ENCODE measurements at places on chromosomes 2 and 18.

DNA sequence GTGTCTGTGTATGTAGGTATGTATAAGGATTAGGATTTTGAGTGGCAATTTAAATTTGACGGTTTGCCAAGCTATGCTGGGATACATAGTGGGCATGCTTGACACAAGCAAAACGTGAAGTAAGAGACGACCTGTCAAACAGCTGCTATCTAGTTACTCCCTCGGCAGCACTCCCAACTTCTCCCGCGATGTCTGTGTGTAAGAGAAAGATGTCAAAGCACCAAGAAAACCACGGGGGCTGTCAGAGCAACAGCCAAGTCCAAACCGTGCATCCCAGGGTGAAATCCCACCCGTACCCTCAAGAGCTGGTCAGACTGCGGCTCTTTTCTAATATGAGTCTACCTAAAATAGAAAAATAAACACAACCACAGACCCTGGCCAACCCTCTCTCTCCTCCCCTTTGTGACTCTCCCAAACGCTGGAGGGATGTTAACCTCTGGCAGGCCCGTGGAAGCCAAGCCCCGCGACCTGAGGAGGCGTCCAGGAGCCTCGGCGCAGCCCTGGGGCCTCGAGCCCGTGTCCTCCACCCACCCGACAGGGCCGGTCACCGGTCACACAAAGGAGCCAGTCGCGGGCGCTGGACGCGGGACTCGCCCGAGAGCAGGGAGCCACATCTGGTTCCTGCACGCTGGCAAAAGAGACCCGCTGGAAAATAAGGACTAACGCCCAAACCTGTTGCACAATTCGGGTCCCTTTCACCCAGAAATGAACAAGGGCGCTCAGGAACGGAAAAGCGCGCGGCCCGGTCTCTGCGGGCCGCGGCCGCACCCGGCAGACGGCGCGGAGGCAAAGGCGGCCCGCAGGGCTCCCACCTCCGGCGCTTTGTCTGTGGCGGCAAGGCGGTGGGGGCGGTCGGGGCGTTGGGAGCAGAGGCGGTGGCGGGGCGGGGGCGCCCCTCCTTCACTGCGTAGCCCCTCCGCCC is 925 bp downstream of the SESTD1 start:
- DNase-seq = no peak

- no peak for DNase-seq
Observed at GRCh38 chr2:209936106-209936666, 66.3 kb upstream of the RPE start.

DNA sequence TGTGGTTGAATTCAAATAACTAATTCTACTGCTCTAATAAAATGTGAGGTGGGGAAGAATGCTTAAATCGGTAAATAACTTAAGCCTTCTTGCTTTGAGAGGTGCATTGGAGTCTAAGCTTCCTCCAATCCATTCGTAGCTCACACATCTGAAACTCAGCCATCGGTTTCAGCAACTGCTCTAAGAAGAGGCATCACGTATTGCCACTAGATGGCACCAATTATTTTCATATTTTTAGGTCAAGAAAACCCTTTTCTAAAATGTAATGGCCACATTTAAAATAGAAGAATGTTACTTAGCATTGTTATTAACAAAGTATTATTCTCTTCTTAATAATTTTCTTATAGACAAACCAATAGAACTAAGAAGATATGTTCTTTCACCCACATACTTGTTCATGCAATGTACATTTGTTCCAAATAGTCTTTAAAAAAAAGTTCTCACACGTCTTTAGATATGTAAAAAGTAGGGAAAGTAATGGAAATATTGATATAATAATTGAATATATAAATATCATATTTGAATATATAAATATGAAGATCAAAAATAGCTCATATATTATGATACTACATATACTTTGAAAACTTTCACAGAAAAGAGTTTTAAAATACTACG is 229.8 kb downstream of the CCDC178 start:
- peak; percentile 15 for DNase-seq

GRCh38 chr18:3454365-3455089 is 4.6 kb downstream of the TGIF1 start:
- no peak for DNase-seq

DNA sequence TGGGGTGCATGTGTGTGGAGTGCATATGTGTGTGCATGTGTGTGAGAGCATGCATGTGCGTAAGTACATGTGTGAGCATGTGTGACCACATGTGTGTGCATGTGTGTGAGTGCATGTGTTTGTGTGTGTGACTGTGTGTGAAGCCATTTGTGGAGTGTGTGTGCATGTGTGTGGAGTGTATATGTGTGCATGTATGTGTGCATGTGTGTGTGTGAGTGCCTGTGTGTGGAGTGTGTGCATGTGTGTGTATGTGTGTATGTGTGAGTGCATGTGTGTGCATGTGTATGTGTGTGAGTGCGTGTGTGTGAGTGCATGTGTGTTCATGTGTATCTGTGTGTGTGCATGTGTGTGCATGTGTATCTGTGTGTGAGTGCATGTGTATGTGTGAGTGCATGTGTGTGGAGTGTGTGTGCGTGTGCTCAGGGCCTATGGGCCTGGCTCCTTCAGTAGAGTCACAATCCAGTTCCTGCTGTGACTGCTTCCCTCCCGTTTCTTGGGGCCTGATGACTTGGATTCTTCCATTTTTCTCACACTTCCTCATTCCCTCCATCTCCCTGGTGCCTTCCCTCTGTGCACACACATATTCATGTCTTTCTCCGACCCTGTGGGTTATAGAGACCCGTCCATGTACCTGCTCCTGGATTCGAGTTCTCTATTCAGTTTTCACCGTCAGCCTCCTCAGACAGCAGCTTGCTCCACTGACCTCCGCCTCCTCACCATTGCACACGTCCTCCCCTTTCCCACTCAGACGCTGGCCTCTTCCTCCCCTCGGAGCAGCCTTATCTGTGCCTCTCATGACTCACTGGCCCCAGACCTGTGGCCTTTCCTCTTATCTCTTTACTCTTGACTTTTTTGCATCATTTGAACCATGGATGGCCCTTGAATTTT is 25.2 kb downstream of the TOGARAM2 start:
- DNase-seq = no peak

DNA sequence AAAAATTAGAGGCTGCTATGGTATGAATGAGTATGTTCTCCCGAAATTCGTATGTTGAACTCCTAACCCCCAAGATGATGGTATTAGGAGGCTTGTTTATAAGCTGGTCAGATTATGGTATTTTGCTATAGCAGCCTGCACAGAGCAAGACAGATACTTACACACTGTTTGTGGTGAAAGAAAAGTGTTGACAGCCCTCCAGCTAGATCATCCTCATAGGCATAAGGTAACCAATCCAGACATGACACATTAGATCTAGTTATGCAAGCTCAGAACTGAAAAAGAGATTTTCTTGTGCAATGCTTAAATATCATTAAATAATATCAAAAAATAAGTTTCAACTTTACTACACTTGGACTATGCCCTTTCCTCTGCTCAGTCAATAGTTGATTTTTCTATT is 107.1 kb downstream of the ABCA12 start:
- DNase-seq = no peak

- DNase-seq = no peak
Observed at GRCh38 chr2:130911996-130912395, 75.3 kb downstream of the ARHGEF4 start.

DNA sequence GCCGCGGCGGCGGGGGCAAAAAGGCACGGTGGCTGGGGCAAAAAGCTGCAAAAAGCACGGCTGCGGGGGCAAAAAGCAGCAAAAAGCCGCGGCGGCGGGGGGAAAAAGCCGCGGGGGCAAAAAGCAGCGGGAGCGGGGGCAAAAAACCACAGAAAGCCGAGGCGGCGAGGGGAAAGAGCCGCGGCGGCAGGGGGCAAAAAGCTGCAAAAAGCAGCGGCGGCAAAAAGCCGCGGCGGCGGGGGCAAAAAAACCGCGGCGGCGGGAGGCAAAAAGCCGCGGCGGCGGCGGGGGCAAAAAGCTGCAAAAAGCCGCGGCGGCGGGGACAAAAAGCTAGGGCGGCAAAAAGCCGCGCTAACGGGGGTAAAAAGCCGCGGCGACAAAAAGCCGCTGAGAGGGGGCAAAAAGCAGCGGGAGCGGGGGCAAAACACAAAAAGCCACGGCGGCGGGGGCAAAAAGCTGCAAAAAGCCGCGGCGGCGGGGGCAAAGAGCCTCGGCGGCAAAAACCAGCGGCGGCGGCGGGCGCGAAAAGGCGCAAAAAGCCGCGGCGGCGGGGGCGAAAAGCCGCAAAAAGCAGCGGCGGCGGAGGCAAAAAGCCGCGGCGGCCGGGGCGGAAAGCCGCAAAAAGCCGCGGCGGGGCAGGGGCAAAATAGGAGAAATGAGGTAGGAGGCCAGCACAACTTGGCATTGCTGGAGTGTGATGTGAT is 123.4 kb downstream of the ANKRD30BL start:
- no peak for DNase-seq

GRCh38 chr2:64947885-64948284 is 41.3 kb upstream of the SLC1A4 start:
- no peak for DNase-seq

DNA sequence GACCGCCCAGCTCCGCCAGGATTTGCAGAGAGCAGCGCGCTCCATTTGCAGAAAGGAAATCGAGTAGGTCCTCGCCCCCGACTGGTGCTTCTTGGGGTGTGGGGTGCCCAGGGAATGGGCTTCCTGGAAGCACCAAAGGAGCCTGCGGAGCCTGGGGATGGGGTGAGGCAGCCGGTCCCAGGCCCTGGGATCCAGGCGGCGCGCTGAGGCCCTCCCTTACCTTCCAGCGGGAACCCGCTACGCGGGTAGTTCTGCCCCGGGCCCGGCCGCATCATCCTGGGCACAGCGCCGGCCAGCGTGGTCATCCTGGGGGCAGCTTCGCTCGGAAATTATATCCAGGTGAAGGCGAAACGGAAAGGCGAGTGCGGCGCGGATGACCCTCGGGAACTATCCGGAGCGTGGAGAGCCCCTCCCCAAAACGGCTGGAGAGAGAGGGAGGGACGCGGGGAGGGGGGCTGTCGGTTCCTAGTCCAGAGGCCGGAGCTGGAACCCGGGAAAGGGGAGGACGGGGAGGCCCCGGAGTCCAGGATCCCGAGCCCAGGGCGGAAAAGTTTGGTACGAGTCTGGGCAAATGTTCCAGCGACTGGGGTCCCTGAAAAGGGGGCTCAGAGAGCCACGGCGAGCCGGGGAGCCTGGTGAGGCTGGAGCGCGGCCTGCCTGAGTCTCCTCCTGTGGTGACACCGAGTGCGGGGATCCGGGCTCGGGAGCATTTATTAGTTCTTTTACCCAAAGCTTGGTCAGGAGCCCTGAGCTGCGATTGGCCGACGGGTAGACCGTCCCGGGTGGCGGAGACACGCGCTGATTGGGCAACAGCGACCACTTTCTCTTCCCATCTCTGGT is at the start of gene PAX3:
Gene PAX3 (minus strand): TSS at position 688 of the 840 bp plus-strand sequence. CDS start 383 bp downstream, at position 305.
- no peak for DNase-seq

DNA sequence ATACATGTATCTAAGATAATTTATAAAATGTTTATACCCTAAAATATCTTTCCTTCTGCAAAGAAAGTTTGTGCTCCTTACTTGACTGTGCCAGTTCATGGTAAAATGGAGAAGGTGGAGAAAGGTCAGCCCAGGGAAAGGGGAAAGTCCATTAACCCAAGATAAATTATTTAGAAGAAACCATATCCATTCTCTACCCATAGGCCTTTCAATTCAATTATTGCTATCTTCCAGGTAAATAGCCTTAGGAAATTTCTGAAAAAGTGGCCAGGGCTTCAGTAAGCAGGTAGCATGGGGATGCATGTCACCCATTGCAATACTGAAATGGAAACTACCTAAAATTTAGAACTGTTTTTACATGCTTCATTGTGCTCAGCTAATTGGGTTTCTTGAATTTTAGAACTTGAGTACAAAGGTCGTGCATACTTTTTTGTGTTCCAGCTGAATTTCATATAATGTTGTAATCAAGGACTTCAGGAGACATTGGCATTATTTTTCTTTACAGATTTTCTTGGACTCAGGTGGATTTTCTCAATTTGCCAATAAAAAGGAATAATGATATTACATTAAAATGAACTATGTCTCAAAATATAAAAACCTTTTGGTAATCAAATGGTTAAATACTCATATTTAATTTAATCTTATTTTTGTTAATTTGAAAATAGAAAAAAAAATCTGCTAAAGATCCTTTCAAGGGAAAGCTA is 124.9 kb downstream of the CSRNP3 start:
- DNase-seq = no peak

- no peak for DNase-seq
Observed at GRCh38 chr2:112792419-112792818, 8.1 kb upstream of the IL1A start.

DNA sequence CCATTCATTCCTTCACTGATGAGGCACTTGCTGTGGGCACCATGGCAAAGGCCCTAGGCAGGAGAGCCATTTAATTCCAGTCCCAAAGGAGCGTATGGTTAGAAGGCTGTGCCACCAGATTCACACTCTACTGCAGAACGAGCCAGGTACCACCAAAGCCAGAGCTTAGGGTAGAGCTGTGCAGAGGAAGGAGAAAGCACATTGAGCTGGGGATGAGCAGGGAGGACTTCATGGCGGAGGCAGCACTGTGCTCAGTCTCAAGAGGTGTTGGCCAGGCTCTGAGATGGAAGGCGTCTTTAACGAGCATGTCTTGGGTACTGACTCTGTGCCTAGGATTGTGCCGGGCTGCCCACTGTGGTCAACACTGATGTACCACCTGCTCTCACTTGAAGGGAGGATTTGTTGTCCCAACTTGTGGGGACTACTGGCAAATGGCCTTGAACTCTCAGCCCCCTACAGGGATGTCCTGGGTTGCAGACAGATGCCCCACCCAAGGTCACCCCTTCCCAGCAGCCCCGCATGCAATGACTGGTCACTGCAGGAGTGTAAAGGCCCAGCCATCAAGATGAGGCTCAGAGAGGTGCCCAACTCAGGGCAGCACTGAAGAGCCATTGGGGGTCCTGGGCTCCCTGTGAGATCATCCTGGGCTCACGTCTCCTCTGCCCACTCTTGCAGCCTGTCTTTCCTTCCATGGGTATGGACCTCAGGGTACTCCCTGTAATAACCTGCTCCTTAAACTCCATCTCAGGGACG is 251.4 kb downstream of the GLI2 start:
- no peak for DNase-seq

DNA sequence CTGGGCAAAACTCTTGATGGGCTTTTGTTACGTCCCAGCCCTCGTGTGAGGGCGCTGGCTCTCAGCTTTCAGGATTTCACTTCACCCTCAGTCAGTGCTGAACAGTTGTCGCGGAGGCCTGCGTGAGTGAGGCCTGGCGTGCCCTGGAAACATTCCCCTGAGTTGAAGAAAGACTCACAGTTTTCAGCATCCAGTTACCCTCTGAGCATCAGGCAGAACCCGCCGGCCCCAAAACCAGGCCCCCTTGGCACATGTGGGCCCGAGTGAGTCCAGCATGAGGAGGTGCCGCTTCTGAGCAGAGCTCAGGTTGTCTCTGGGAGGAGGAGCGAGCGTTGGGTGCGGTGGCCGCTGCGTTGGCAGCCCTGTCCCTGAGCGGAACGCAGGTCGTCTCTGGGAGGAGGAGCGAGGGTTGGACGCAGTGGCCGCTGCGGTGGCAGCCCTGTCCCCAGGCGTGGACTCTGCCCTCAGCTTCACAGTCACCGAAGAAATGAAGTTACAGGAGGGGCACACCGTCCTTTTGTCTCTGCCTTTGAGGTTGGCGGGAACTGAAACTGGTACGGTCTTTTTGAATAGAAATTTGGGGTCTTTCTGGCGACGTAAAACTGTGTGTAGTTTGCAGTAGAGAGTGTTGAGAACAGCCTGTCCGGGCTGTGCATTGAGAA is at the start of gene NEU4:
Gene NEU4 (plus strand): TSS at position 473 of the 662 bp plus-strand sequence. CDS start 5,292 bp downstream, outside the sequence.
- no peak for DNase-seq

Measured in iPS DF 19.7 (cell line).